MCF 10A (cell line): ENCODE measurements at places on chromosomes 6 and 20.

DNA sequence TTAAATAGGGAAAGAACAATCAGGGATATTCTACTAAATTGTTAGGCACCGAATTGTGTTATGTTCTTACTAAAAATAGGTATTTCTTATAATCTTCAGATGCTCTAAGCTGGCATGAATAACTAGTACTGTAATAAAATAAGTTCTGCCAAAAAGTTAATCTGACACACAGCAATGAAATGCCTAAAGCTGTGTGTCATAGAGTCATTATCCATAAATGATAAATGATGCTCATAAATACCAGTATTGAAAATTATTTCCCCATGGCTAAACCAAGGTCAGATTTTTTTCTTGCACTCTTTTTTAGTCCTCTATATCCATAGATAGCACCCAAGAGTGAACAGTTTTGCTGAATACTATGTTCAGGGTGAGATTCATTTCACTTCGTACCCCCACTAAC, 11.7 kb upstream of the PRIM2 start:
- DNase-seq: no peak

DNA sequence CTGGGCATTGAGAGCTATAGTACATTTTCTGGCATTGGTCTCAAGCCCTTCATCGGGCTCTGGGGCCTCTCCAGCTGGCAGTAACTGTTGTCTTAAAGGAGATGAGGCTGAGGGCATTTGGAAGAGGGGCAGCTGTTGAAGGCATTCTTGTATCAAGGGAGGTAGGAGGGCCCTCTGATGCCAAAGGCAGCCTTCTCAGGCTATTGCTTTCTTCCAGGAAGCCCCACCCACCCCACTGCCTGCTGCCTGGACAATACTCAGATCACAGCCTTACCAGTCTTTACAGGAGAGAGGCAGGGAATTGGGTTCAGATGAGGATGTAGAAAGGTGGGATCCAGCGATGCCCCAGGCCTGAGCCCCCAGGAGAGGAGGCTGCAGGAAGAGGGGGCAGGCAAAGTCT, 46.0 kb downstream of the CPXM1 start:
- DNase-seq: no peak

- DNase-seq: no peak
These were observed 365.7 kb downstream of the ZFAND3 start for GRCh38 chr6:38185244-38185643.

GRCh38 chr20:50635676-50636600, 55.4 kb downstream of the RIPOR3 start:
- peak; percentile 66 for DNase-seq

DNA sequence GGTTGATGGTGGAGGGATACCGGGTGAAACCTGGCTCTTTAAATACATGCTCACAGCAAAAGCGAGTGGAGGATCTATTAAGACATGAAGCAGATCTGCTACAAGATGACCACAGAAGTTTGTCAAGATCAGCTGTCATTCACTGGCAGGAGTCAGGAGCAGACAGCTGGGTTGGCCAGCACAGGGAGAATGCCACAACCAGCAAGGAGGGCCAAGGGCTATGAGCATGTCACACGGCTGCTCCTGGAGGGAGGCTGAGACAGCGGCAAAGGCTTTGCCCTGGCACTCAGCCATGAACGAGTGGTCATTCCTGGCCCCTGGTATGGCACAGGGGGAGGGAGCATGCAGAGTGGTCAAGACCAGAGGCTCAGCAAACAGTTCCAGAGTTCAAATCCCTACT, 77.6 kb downstream of the POPDC3 start:
- no peak for DNase-seq

- DNase-seq: no peak
These were observed 6.0 kb upstream of the SLC2A10 start for GRCh38 chr20:46703435-46703834.

GRCh38 chr6:31450751-31451150, 47.2 kb upstream of the MICB start:
- no peak for DNase-seq

DNA sequence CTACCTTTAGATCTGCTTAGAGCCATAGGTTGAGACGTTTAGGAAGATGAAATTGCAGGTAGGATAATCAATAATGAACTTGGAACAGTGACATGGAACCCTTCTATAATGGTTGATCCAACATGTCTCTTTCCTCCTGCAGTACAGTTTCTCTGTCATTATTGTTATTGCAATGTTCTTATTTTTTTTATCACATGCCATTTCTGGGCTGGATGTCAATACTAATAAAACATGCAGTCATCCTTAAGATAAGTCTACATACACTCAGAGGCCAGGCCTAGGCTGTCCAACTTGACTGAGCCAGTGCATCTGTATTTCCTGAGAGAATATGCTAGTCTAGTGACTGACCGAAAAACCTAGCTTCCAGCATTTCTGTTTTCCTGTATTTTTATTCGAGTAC, 75.3 kb upstream of the THEMIS start:
- no peak for DNase-seq

GRCh38 chr6:149385998-149386646, 13.9 kb upstream of the SUMO4 start:
- DNase-seq: no peak

DNA sequence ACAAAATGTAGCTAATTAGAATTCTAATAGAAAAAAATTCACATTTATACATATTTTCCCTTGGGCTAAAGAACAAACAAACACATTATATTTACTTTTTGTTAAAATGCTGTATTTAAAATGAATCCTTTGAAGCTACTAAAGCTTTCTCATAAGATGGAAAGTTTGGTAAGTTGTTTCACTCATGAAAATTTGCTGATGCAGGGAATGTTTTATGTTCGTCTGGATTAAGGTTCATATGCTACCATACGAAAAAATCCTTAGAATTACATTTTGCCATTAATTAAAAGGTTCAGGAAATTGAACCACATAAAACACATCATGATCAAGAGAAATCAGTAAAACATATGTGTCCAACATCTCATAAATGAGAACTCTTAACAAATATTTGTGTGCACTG, 62.2 kb downstream of the SMLR1 start:
- no peak for DNase-seq

- DNase-seq: no peak
These were observed 4.4 kb downstream of the SLC13A3 start for GRCh38 chr20:46646659-46647380.

DNA sequence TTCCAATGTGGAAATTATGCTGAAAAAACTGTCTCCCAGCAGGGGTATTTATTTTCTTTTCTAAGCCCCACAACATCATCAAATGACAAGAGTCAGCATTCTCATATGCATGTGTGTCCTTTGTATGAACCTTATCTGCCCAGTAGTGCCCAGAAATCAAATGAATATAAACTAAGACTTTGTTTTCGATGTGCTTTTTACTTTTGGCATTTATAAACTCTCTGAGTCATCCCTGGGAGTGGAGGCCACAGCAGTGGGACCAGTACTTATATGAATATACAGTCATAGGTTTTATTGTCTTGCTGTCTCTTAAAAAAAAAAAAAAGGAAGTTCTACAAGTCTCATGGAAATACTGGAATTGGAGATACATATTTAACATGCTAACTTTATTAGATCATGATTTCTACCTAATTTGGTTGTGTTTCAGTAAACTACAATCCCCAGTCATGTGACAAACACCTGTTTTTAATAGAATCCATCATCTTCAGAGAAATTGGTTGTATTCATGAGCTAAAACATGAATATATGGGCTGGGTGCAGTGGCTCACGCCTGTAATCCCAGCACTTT, 99.2 kb upstream of the TMEM181 start:
- peak; percentile 20 for DNase-seq

DNA sequence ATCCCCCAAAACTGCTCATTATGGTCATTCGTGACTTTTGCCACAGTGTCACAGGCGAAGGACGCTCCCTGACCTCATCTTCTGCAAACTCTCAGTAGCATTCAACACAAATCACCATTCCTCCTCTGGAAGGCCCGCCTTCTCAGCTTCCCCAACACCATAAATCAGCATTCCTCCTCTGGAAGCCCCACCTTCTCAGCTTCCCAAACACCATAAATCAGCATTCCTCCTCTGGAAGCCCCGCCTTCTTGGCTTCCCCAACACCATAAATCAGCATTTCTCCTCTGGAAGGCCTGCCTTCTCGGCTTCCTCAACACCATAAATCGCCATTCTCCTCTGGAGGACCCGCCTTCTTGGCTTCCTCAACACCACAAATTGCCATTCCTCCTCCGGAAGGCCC, 288.0 kb upstream of the AGPAT4 start:
- DNase-seq: no peak

DNA sequence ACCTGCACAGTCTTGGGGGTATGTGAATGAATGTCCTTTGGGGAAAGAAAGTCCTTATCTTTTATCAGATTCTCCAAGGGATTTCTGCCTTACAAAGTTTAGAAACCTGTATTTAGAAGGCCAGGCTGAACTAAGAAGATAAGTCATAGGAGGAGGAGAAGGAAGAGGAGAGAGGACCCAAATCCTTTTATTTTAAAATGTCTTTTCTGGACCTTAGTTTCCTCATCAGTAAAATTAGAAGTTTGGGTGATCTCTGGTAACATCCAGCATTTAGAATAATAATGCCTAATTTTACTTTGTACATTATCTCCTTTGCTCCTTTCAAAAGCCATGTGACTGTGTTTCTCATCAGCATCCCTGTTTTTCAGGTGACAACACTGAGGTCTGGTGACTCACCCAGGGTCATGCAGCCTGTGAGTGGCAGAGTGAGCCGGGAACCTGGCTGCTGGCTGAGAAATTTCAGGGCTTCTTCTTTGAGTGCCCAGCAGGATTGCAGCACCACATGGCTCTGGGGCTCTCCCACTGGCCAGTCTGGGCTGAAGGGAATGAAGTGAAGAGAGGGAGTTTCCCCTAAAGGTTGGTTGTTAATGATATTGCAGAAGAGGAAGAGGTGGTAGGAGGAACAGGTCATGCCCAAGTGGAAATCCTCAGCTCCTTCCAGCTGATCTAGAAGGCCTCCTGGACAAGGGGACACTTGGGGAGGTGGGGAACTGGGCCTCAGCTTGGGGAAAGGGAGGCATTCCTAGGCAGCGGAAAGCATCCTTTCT, 34.0 kb downstream of the VEGFA start:
- DNase-seq: peak; percentile 79

GRCh38 chr6:134619077-134619476, 301.2 kb upstream of the SGK1 start:
- DNase-seq: no peak

GRCh38 chr20:14984768-14985622, 647.6 kb upstream of the FLRT3 start:
- DNase-seq: no peak

GRCh38 chr20:43507150-43508080, at the start of gene L3MBTL1:
Gene L3MBTL1, plus strand, starts transcription at chr20:43507697. Its CDS starts 5,807 bp downstream, at chr20:43513504.
- DNase-seq: peak; percentile 47

DNA sequence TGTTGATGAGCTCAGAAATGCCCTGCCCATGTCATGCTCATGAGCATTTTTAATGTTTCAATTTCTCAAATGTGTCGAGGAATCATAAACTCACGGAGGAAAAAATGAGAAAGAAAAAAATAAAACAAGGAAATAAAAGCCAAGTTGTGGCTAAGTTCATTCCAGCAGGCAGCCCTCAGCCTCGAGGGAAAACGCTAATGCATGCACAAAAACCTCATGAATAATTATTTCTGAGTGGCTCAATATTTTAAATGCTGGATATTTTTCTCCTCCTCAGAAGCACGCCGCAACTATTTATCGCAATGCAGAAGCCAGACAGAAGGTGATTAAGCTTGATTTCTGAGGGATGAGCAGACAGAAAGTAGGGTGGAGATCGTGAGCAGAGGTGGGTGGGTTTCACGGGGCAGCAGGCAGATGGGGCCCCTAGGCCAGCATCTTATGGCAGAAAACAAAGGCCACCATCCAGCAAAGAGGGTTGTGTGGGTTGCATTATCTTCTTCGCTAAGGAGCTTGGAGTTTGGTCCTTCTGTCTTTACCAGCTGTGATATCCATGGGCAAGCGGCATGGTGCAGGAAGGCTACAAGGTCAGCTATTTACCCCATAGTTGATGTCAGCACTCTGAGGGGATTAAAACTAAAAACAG, 151.5 kb upstream of the LRFN2 start:
- DNase-seq: no peak

DNA sequence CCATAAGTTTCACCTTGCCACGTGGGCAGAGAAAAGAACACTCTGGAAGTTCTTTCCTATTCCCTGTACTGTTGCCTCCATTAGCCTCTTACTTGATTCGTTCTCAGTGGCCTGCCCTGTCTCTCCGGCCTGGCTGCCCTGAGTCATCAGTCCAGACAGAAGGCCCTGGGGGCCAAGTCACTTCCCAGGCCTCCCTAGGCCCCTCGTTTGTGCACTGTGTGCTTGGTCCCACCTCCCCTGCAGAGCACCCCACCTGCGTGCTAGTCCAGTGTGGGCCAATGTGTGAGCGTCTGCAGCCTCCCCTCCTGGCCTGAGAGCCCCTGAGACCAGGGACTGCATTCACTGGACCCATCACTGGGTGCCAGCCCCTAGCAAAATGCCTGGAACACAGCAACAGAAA, 191.2 kb upstream of the RREB1 start:
- DNase-seq: peak; percentile 37

GRCh38 chr6:137233911-137234863, 15.0 kb upstream of the IFNGR1 start:
- DNase-seq: peak; percentile 97

DNA sequence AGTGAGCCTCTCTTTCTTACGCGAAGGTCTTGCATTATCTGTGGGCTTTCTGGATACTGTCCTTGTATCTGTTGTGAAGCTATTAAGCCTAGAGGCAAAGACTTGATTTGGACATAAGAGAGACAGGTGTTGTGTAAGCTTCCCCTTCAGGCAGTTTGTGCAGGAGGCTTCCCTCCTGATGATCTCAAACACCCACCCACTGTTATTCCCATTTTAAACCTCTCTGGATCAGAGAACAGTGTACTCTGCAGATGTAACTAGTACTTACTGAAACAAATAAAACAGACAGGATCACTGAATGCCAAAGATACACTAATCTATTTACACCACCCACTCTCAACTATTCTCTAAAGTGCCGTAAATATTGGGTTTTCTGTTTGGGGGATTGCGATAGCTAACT, 113.8 kb upstream of the RAB32 start:
- DNase-seq: no peak

DNA sequence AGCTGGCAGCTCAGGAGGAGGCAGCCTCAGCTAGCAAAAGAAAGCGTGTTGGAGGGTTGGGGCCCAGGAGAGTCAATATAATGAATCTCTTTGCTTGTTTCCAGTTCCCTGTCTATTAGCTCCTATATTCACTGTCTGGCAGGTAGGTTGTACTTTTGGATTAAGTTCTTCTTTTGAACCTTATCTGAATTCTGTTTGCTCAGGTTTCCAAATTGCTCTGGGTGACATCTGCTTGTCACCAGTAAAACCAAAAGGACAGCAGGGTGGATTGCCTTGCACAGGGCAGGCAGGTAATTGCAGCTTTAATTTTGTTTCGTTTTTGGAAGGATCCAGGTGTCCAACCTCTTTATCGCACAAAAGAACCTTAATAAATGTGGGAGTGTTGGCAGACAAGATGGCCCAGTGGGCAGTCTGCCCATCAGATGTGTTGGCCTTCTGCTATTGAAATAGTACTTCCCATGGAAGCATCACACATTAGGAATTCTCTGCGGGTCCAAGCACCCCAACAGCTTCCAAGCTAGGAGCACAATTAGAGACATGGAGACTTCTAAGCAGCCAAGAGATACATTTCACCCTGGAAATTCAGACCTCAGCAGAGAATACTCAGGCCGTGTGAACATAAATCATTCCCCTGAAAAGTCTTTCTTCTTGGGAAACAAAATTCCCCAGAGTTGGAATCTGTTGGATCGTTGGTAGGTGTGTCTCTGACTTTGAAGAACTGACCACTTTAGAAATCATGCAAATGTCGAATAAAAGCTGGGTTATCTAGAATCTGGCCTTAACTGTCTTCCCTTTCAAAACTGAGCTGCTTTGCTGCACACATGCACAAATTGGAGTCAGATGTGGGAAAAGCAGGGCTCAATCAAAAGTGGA, 286.9 kb upstream of the BMP2 start:
- no peak for DNase-seq

- no peak for DNase-seq
These were observed 509.2 kb upstream of the SLC35B3 start for GRCh38 chr6:8944548-8944947.
